GM13977 (cell line): ENCODE measurements at places on chromosomes 5 and 9.

DNA sequence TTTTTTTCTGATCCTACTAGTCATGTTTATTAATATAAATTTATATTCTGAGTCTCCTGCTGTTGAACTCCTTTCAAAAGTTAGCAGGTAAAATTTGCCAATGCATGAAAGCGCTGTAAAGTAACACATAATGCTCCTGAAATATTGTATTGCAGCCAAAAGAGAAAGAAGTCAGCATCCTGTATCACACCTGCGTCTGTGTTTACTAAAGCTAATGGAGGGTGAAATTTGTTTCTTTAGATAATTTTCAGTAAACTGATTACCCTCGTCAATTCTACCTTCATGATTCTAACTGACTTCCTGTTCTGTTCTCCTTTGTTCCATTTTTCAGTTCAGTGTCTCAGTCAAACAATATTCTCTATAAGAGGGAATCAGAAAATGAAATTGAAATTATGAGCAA lies 415.4 kb downstream of the CDH9 start:
- no peak for DNase-seq

- DNase-seq: no peak
These were observed 64.0 kb upstream of the KCNN2 start for GRCh38 chr5:114297915-114298314.

- DNase-seq: peak; percentile 28
These were observed 67.1 kb downstream of the KLF4 start for GRCh38 chr9:107422189-107423185.

DNA sequence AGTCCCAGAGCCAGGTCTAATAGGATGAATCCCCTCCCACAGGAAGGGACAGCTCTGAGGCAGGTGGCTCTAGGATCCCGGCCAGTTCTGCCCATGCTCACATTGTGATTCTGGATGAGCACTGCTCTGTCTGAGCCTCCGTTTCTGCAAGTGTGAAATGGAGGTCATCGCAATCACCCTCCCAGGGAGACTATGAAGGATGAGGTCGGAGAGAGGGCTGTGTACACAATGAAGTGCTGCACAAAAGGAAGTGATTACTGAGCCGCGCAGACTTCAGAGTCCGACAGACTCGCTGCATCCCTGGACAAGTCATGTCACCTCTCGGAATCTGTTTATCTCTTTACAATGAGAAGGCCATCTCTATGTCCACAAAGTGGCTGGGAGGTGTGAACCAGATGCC lies 21.7 kb downstream of the LHX6 start:
- DNase-seq: no peak

DNA sequence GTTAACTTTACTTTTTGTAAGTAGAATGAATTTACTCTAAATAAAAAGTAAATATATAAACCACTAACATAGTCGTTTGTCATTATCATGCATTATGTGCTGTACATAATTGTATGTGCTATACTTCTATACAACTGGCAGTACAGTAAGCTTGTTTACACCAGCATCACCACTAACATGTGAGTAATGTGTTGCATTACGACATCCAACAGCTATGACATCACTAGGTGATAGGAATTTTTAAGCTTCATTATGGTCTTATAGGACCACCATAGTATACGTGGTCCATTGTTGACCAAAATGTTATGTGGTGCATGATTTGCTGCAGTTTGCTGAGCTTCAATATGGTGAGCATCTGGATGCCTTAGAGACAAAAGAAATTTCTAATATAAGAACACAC lies 819.1 kb upstream of the GRAMD2B start:
- DNase-seq: no peak

DNA sequence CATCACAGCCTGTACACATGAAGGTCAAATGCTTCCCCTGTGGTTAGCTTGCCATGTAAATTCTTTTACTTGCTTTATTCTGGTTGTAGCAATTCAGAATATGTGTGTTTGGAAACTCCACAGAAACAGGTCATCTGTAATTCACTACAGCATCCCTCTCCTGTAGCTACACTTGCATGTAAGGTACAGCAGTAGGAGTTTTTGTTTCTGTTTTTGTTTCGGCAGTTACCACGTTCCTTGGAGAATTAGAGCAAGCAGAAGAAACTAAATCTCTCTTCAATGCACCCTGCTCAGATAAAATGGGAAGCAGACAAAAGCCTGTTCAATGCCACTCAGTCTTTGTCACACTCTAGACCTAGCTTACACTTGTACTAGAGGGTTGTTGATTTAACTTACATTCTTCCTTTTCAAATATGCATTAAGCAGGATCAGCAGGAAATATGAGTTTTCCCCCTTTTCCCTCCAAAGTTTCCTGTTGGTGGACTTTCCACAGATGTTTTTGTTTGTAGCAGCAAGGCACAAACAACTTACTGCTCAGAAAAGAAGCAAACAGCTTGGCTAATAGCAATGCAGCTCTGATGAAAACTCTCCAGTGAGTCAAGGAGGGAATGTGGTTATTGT lies 80.9 kb downstream of the YIPF5 start:
- no peak for DNase-seq

- no peak for DNase-seq
These were observed 251.1 kb downstream of the BNC2 start for GRCh38 chr9:16619402-16619801.

- no peak for DNase-seq
These were observed 100.1 kb upstream of the DHFR start for GRCh38 chr5:80754900-80755299.

GRCh38 chr9:133792721-133793470 lies 54.7 kb upstream of the SARDH start:
- DNase-seq: peak; percentile 87

DNA sequence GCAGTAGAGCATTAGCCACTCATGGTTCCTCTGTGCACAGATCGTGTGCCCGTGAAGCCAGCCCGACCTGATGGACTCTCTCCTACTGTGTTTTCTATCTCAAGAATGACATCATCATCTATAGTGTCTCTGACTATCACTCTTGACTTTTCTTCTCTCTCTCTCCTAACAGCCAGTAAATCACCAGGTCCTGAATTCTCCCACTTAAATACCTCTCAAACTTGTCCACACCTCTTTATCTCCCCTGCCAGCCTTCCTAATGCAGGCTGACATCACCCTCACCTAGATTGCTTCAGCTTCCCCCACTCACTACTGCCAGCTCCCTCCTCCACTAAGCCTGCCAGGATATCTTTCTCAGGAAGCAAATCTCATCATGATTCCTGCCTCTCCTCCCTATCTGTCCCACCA lies 90.6 kb upstream of the MIER3 start:
- DNase-seq: no peak

- no peak for DNase-seq
These were observed 11.2 kb downstream of the ADAMTSL2 start for GRCh38 chr9:133545494-133546286.

- no peak for DNase-seq
These were observed 6.2 kb downstream of the UGT3A2 start for GRCh38 chr5:36060420-36060887.

GRCh38 chr5:57650360-57651069 lies 167.9 kb upstream of the ACTBL2 start:
- peak; percentile 13 for DNase-seq

GRCh38 chr9:33329979-33330378 lies 39.7 kb downstream of the NFX1 start:
- no peak for DNase-seq

GRCh38 chr9:88975966-88976889 lies 15.0 kb upstream of the S1PR3 start:
- DNase-seq: no peak

- no peak for DNase-seq
These were observed 22.9 kb downstream of the LIFR start for GRCh38 chr5:38533286-38534155.

DNA sequence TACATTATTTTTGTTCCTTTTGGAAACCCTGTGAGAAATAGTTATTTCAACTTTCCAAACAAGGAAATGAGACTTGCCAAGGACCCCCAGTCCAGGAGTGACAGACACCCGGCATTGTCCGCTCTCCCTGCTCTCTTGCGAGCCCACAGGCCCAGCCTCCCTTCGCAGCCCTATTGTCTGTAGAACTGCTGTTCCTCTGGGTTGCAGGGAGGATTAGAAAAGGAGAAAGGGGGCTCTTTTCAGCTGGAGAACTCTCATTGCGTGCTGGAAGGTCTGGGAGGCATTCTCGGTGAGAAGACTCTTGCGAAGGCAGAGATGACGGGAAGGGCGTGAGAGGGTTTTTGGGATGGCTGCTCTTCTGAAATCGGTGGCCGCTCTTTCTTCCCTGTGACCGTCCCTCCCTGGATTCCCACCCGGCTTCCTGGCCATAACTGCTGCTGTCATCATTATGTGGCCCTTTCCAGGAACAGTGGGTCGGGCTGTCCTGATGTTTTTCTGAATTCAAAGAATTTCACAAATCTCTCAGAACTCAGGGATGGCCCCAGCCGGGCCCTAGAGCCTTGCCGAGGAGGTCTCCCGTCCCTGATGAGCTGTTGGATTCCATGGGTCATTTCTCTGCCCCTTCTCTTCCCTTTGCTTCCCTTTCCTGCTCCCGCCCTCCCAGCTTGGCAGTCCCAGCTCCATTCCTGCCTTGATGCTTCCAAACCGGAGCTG lies 29.8 kb downstream of the STC2 start:
- no peak for DNase-seq

- DNase-seq: peak; percentile 66
These were observed 314.4 kb downstream of the GADD45G start for GRCh38 chr9:89919171-89919681.

GRCh38 chr9:130058887-130059286 lies 5.2 kb downstream of the GPR107 start:
- no peak for DNase-seq

- DNase-seq: no peak
These were observed 48.7 kb downstream of the COL5A1 start for GRCh38 chr9:134690301-134690751.

- no peak for DNase-seq
These were observed 117.9 kb upstream of the FST start for GRCh38 chr5:53362521-53362941.

DNA sequence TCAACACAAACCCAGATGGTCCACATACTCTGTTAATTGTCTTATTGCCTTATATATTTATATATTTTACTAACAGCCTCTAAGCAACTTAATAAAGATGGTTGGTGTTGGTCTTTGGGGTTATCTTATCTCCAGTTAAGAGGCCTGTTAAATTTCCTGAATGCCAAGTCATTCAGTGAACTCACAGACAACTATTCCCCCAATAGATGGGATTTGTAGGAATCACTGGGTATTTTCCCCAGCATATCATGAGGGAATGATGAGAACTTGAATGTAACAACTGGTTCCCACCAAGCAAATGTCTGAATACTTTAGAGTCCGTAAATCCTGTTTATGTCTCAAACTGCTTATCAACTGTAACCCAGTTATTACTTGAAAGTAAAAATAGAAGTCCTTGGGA lies 42.7 kb upstream of the RETREG1 start:
- no peak for DNase-seq

DNA sequence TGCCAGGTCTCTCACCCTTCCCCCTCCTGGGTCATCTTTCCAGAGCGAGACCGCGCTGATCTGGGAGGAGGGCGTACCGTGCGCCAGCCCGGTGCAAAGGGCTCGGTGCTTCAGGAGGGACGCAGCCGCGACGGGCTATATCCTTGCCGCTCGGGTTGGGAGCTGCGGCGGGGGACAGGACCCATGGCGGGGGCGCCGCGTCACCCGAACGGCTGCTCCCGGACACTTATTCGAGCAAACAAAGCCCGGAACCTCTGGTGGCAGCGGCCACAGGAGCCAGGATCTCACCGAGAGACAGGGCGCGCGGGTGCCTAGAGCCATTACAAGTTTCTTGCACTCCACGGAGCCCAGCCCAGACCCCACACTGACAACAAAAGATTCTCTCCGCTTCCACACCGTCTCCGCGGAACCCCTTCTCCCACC lies 1.3 kb downstream of the SEMA6A start:
- peak; percentile 31 for DNase-seq

- peak; percentile 95 for DNase-seq
These were observed 123.1 kb downstream of the RXRA start for GRCh38 chr9:134449180-134449916.

GRCh38 chr5:160547061-160547460 lies 125.4 kb downstream of the PTTG1 start:
- no peak for DNase-seq

GRCh38 chr5:7391215-7391614 lies 4.7 kb upstream of the ADCY2 start:
- DNase-seq: no peak

DNA sequence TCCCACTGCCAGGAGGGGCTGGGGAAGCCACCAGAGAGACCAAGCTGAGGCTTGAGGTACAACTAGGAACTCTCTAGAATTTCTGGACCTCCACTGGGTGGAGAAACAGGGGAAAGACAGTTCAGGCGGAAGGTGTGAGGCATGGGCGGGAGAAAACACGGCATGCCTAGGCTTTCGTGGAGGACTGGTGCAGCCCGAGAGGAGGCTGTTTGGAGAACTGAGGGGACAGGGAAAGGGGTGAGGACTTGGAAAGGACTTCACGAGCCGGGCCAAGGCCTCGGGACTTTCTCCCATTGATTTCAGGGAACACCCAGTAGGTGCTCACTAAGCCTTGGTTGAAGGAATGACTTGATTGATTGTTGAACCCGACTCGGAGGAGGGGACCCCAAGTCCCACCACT lies 9.5 kb upstream of the ADGRD2 start:
- DNase-seq: no peak

GRCh38 chr9:12698266-12698665 lies 5.1 kb downstream of the TYRP1 start:
- DNase-seq: no peak

- peak; percentile 58 for DNase-seq
These were observed 691 bp downstream of the FCHO2 start for GRCh38 chr5:72956324-72957140.

- no peak for DNase-seq
These were observed 82.1 kb upstream of the RUSC2 start for GRCh38 chr9:35407846-35408245.

DNA sequence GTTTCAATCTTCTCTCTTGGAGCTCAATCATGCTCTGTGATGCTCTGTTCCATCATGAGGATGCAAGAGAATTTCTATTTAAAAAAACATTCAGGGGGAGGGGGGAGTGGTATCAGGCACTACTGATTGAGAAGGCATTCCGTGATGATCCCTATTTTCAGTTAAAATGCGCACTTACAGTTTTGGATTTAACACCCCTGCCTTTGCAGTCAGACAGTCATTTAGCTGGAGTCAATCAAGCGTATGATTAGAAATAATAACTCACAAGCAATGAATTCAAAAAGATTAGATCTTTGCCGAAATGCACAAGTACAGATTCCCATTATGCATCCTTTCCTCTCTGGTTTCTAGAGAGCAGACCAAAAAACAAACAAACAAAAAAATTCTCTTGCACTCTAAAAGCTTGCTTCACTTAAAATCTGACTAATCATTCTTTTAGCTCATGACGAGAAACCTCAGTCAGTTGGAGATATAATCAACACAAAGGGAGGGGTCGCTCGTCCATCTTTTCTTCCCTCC lies 55.4 kb downstream of the EFNA5 start:
- no peak for DNase-seq

GRCh38 chr9:90299968-90300367 lies 342.7 kb downstream of the DIRAS2 start:
- no peak for DNase-seq
